ENCODE measurements at places on chromosomes 13 and 19. TPM values are rescaled to one million over a fixed set of nuclear protein-coding genes. Genes with fewer than 3 reads are reported as not detected.

- no peak for DNase-seq
Observed at GRCh38 chr13:109715902-109716301, 70.5 kb downstream of the IRS2 start.

ZNF613 gene
- 12.0 TPM for polyA plus RNA-seq

DNA sequence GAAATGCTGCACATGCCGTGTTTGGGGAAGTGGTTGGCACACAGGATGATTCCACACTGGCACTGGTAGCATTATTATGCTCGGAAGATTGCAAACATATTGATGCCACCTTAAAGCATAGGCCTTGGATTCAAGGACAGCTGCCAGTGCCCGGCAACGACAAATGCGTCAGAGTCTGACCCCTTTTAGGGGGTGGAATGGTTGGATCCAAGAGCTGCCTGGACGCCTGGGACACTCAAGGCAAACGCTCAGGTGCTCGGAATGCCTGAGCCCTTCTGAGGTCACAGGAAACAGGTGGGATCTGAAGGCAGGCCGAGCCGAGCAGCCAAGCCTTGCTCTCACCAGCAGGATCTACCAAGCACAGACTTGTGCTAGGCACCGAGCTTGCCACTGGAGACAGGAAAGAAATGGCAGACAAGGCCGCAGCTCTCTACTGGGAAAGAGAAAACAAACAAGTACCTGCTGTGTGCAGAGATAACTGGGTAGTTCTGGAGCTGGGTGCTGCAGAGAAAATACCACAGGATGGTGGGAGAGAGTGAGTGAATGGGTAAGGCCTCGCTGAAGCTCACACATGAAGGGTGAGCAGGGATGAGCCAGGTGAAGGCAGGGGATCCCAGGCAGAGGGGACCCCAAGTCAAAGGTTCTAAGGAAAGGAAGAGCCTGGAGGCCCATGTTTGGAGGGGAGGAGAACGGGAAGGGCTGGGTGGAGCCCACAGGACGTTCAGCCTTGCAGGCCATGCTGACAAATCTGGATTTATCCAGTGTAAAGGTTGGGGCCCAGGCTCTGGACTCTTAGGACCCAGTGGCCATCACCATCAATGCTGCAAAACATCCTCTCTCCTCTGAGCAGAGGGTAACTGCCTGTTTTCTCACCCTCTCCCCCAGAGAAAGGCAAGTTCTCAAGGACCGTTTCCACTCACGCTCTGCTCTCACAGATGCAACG lies 9.2 kb downstream of the RANBP3 start:
- DNase-seq, result no peak

DNA sequence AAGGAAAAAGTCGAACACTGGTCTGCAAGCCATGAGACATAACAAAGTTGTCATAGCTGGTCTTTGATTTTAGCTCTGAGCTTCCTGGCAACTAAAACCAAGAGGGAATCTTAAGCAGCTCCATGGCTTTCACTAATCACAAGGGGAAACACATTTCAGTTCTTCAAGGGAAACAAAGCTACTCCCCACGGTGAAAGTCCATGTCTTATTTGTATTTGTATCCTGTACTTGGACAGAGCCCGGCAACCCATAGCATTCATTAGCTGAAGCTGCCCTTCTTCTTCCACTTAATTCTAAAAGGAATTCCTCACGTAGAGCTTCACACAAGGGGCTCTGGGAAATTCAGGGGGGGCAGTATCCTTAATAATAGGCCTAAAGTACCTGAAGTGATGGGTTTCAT lies 128.9 kb downstream of the RGCC start:
- no peak for DNase-seq

GRCh38 chr19:12665281-12665573 lies 1.3 kb downstream of the MAN2B1 start:
- DNase-seq, result no peak

DNA sequence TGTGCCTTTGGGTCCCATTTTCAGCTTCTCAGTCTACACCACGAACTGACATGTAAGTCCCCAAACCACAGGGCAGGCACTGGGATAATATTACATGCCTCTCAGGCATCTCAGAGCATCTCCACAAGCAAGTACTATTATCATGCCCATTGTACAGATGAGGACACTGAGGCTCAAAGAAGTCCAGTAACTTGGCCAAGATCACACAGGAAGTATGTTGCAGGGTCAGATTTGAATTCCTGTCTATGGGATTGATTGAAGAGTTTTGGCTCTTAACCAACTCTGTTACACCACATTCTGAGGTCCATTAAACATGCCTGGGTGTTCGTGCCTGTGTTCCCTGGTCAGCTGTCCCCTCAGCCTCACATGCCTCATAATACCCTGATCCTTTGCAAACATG lies 319.8 kb downstream of the FOXO1 start:
- DNase-seq, result no peak

All from left renal pelvis (tissue), 4 donors.